Sigmoid colon (tissue), 7 donors: ENCODE measurements at places on chromosomes 1 and 21. TPM values are rescaled to one million over a fixed set of nuclear protein-coding genes. Genes with fewer than 3 reads are reported as not detected.

LRRIQ3 gene
- total RNA-seq: 0.81 TPM

LINGO4 gene
- total RNA-seq: not detected

DMRTA2 gene
- total RNA-seq: 0.27 TPM

DNA sequence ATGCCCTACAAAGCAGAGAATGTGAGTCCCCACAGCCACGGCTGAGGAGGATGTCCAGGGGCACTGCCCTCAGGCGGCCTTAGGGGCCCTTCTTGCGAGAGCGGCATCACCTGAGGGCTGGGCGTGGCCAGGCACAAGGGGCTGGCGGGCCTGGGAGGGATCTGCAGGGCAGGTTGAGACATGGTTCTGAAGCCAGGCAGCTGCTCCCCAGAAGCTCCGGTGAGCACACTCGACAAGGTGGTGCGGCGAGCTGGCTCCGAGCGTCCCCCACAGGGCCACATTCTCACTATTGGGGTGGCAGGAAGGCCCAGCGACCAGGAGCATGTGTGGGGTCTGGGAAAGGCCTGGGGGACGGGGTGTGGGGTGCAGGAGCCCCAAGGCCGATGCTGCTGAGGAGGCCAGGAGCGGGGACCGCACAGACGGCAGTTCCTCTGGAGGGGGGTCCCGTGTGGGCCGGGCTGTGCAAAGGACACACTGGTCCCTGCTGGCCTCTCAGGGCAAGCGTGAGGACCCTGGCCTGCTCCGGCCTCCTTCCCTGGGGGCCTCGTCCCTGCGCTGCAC, 47.2 kb downstream of the MORN1 start:
- H3K27me3 ChIP-seq: no peaks in the 10 kb centered on the region
- H3K4me3 ChIP-seq: no peak overlapping the region
- no peak for DNase-seq
- no peaks in the 10 kb centered on the region for H3K36me3 ChIP-seq
- no peaks in the 10 kb centered on the region for H3K4me1 ChIP-seq

- DNase-seq: no peak
- no peak overlapping the region for H3K4me3 ChIP-seq
- no peaks in the 10 kb centered on the region for H3K4me1 ChIP-seq
Observed at GRCh38 chr1:21639594-21640041, 29.5 kb downstream of the RAP1GAP start.

DNA sequence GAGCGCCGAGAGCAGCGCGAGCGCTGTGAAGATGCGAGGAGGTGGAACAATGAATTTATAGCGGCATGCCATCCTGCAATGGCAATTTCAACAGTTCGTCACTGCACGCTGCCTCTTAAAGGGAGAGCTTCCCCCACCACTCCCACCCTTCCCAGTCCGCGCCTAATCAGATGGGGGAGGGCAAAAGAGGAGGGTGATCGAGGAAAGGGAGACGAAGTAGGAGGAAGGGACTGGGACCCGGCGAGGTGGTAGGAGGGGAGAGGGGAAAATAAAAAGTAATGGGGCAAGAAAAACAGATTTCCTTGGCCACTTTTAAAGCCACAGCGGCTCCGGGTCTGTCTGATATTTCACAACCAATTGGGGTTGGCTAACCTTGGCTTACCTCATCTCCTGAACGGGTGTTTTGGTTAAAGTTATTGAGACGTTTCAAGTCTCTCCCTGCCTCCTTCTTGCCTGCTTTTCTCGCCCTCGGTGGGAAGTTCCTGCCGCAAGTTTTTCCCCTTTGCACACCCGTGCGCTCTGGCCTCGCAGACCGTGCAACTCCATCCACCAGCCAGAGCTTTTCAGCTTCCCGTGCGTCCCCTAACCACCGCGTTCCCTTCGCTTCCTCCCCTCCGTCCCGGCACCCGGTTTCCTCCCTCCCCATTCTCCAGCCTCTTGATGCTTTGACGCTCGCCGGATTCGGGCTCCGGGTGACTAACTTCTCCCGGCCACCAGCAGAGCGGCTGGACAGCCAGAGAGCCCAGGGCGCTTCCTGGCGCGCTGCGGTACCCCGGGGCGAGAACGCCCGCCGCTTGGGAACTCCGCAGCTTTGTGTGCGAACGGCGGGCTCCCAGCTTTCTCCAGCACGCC, at the start of gene ADAMTS5:
Gene ADAMTS5 (minus strand): TSS at position 27 of the 852 bp plus-strand sequence. CDS start 697 bp downstream, outside the sequence.
- DNase-seq: peak; percentile 77
- no peaks in the 10 kb centered on the region for H3K36me3 ChIP-seq
- peak within 1 kb of the TSS; percentile 83 for H3K27ac ChIP-seq
- H3K4me3 ChIP-seq: peak within 1 kb of the TSS; percentile 56
- peaks cover 22% of the 10 kb centered on the region for H3K27me3 ChIP-seq
- H3K4me1 ChIP-seq: peaks cover 19% of the 10 kb centered on the region

DNA sequence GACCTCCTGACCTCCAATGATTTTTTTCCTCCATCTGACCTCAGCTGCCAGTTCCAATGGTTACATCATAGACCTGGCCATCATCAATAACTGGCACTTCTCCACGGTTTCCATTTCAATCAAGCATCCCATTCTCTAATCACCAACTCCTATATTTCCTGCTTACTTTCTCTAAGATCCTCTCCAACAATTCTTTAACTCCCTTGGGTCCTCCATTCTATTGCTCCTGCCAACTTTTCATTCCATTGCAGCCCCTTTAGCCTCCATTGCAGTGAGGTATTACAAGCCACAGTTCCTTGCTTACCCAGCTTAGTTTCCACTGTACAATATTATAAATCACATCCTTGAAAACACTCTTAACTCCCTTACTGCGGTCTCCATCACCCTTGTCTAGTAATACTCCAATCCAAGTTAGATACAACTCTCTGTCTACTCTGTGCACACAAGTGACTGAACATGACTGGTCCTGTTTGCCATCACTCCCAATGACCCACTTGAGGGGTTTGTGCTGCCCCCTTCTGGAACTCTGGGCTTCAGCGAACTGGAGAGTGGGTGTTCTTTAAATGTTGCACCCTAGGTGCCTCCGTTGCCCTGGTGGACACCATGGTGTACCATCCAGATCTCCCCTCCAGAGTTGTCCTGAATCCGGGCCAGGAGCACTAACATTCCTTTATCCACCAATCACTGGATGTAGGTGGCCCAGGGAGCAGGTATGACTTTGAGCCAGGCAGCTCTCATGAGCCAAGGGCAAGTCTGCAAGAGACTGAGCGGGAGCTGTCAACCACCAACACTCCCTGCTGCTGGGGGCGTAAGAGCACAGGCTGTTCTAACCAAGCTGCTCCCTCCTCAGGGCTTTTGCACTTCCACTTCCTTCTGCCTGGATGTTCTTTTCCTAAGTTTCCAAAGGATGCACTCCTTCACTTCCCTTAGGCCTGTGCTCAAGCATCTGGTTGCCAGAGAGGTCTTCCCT, 3.7 kb upstream of the FNDC7 start:
- H3K4me3 ChIP-seq: no peak overlapping the region
- peaks cover 9% of the 10 kb centered on the region for H3K4me1 ChIP-seq
- no peak for DNase-seq
- no peaks in the 10 kb centered on the region for H3K27me3 ChIP-seq
- no peaks in the 10 kb centered on the region for H3K36me3 ChIP-seq

- no peak for DNase-seq
- H3K27ac ChIP-seq: no peak overlapping the region
- no peaks in the 10 kb centered on the region for H3K4me1 ChIP-seq
- no peaks in the 10 kb centered on the region for H3K36me3 ChIP-seq
Observed at GRCh38 chr1:61518670-61519400, 206.1 kb downstream of the TM2D1 start.

DNA sequence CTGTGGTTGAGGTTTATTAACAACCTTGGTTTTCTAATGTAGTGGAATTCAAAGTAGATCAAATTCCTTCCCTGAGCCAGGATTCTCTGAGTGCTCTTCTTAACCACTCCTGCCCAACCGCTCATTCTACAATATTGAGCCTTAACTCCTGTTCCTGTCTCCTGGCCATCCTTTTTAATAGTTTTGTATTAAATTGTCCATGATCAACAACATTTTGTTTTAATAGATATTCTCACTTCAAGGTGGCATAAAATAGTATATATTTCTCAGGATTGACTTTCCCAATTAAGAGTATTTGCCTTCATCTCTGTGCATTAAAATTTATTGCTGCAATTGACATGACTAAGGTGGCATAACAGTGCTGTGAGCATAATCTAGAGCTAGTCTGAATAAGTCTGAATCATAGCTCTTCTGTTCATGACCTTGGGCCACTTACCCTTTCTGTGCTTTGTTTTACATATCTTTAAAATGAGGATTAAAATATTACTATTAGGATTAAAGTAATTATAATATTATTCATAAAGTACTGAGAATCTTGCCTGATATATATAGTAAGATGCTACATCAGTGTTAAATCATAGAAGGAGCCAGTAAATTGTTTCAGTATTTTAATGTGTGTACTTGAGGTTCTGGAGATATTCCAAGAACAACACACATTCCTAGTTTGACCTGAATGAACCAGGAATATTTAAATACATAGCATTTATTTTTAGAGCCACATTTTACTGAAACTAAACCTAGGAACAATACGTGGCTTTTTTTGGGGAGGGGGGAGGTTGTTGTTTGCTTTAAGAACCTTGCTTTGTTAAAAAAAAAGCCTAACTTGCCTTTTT, 76.4 kb downstream of the ADGRL2 start:
- DNase-seq: no peak
- H3K36me3 ChIP-seq: no peaks in the 10 kb centered on the region
- no peak overlapping the region for H3K4me3 ChIP-seq
- peak overlapping the region; percentile 9 for H3K27ac ChIP-seq

DNA sequence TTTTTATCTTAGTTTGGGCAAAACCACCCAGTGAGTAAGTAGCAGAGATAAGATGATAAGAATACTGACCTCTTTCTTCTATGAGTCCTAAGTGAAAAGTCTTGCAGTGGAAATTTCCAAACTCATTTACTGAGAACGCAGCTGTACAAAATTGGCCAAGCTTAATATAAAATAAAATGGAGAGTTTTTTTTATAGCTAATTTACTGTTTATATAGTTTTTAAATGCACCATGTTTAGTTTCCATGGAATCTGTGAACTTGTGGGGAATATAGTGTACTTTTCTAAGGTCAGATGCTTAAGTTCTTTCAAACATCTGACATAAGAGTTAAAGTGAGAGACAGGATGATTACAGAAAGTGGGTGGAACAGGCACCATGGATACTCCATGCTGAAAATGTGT, 833.5 kb downstream of the ADGRL2 start:
- H3K4me1 ChIP-seq: no peaks in the 10 kb centered on the region
- no peak for DNase-seq
- H3K4me3 ChIP-seq: no peak overlapping the region
- H3K27me3 ChIP-seq: no peaks in the 10 kb centered on the region
- H3K36me3 ChIP-seq: no peaks in the 10 kb centered on the region

- H3K4me1 ChIP-seq: no peaks in the 10 kb centered on the region
- H3K27ac ChIP-seq: no peak overlapping the region
- no peak overlapping the region for H3K4me3 ChIP-seq
- H3K36me3 ChIP-seq: no peaks in the 10 kb centered on the region
Observed at GRCh38 chr1:106289265-106289928, 767.1 kb upstream of the PRMT6 start.

GRCh38 chr1:173775578-173776226, 48.8 kb upstream of the DARS2 start:
- no peak overlapping the region for H3K27ac ChIP-seq
- peaks cover 26% of the 10 kb centered on the region for H3K36me3 ChIP-seq
- H3K27me3 ChIP-seq: no peaks in the 10 kb centered on the region
- H3K4me3 ChIP-seq: no peak overlapping the region
- DNase-seq: no peak

DNA sequence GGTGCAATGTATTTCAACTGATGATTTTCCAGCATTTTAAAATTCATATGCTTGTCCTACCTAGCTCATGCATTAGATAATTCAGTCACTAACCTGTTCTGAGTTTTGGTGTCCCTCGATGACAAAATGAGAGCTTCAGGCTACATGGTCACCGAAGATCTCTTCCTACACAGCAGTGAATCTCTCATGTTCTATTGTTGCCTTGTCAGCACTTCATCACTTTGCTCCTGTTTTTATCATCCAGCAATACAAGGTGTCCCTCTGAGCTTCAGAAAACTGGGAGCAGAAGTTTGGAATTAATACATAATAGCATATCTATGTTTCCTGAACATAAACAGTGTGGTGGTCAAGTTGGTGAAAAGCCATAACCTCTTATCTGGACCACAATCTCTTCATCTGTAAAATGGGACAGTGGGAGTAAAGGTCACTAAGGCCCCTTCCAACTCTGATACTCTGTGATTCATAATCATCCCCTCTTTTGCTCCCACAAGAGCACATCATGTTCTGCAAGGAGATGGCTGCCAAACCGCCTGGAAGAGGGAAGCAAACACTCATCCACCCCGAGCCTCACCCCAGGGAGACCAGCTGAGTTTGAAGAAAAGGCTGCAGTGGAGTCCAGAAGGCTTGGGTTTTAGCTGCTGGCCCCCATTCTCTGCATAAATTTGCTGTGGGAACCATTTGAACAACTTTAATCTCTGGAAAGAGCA, 137.9 kb upstream of the F3 start:
- DNase-seq: peak; percentile 91
- H3K4me3 ChIP-seq: no peak overlapping the region
- H3K27me3 ChIP-seq: no peaks in the 10 kb centered on the region
- peak overlapping the region; percentile 46 for H3K27ac ChIP-seq

GRCh38 chr1:39272027-39272797, 67.7 kb downstream of the MACF1 start:
- H3K4me3 ChIP-seq: no peak overlapping the region
- peak overlapping the region; percentile 87 for H3K27ac ChIP-seq
- DNase-seq: no peak
- peaks cover 70% of the 10 kb centered on the region for H3K4me1 ChIP-seq
- no peaks in the 10 kb centered on the region for H3K36me3 ChIP-seq

GRCh38 chr1:215543191-215543606, 23.9 kb upstream of the KCTD3 start:
- no peaks in the 10 kb centered on the region for H3K36me3 ChIP-seq
- DNase-seq: no peak
- H3K27me3 ChIP-seq: no peaks in the 10 kb centered on the region
- H3K4me3 ChIP-seq: no peak overlapping the region

DNA sequence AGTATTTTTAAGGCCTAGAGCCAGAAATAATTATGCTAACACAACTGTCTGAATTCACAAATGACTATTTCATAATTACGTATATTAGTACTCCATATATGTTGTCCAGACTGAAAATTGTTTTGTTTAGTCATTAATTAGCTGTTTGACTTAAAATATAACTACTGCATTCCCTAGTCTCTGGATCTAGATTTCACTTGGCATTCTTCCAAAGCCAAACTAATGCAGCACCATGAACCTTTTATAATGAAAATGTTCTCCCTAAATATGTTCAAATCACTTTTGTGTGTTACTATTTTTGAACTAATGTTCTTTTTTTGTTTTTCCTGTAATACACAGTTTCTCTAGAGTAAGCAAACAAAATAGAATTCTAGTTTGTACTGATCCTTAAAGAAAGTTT, 46.1 kb downstream of the CAMTA1 start:
- no peak overlapping the region for H3K27ac ChIP-seq
- no peaks in the 10 kb centered on the region for H3K36me3 ChIP-seq
- no peak overlapping the region for H3K4me3 ChIP-seq
- DNase-seq: no peak
- no peaks in the 10 kb centered on the region for H3K4me1 ChIP-seq
